Mesothelial cell of epicardium (in vitro differentiated cells): ENCODE measurements at places on chromosomes 11 and 22. TPM values are rescaled to one million over a fixed set of nuclear protein-coding genes. Genes with fewer than 3 reads are reported as not detected.
A peak's percentile ranks its signal among the peaks of the same experiment; 100 is the strongest.

The OR52I1 gene
- not detected in 3 replicates for total RNA-seq

The MMP7 gene
- total RNA-seq, result 0.20 TPM in 1 of 3 replicates, not detected in the others

The NCAM1 gene
- 137 to 141 TPM (median 139 TPM) in 3 replicates for total RNA-seq

The FHIP1B gene
- 46.6 to 47.0 TPM (median 46.7 TPM) in 3 replicates for total RNA-seq

The SLC22A9 gene
- total RNA-seq, result not detected in 3 replicates

DNA sequence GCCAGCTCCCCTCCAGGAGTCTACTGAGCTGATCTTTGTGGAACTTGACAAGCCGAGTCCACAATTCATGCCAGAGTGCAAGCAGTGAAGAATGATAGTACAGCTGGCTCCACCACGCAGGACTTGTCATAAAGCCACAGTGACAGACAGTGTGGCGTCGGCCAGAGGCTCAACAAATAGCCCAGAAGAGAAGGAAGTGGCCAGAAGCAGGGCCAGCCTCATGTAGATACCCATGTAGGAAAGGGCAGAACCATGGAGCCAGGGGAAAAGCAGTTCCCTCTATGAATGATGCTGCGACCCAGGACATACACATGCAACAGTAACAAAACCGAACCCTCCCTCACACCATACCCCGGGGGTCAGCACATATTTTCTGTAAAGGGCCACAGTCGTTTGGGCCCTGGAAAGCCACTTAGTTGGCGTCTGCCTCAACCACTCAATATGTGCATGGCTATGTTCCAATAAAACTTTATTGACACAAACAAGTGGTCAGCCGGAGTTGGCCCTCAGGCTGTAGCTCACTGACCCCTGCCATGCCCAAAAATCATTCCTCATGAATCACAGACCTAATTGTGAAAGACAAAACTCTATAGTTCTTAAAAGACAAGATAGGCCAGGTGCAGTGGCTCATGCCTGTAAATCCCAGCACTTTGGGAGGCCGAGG is 161.4 kb downstream of the BRD1 start:
- H3K27me3 ChIP-seq, result peaks cover 75% of the 10 kb centered on the region
- no peaks in the 10 kb centered on the region for H3K36me3 ChIP-seq
- no peak overlapping the region for H3K4me3 ChIP-seq
- H3K4me1 ChIP-seq, result peaks cover 4% of the 10 kb centered on the region
- peak; percentile 25 for DNase-seq

DNA sequence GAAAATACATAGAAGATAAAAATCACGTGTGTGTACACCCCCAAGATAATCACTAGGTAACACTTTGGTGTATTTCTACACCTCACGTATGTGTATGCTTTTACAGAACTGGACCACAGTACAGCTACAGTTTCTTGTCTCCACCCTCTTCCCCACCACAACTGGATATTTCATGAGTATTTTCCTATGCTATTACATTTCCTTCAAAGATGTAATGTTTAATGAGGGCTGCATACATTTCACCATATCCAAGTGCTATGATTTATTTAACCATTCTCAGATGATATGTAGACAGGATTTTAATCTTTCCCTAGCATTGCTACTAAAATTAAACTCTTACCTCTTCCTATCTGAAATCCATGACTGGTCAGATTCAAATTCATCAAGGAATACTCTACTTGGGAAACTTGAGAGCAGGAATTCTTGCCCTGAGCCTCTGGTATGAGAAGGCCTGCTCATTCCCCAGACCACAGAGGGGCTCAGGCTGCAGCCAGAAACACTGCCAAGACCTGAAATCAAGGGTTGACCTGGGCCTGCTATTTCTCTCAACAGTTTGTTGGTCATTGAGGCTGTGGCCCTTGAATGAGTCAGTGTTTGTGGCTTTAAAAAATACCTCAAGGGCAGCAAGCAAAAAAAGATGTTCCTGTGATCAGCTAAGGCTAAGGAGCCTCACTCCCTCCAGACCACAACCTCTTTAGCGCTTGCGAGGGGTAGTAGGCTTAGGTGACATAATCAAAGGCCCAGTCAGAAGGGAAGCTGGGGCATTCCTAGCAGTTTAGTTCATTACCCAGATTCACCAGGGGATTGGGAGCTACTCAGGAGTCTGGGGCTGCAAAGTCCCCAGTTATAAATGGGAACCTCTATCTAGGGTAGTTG is 55.5 kb downstream of the ABTB2 start:
- H3K27ac ChIP-seq, result peak overlapping the region; percentile 22
- H3K36me3 ChIP-seq, result no peaks in the 10 kb centered on the region
- no peaks in the 10 kb centered on the region for H3K27me3 ChIP-seq

GRCh38 chr22:37113757-37114156 is 4.2 kb upstream of the TMPRSS6 start:
- H3K4me1 ChIP-seq, result no peaks in the 10 kb centered on the region
- no peak overlapping the region for H3K4me3 ChIP-seq
- no peak for DNase-seq
- no peak overlapping the region for H3K27ac ChIP-seq
- H3K27me3 ChIP-seq, result peaks cover 3% of the 10 kb centered on the region

- DNase-seq, result no peak
- peak overlapping the region; percentile 34 for H3K27ac ChIP-seq
- peaks cover 17% of the 10 kb centered on the region for H3K36me3 ChIP-seq
- no peaks in the 10 kb centered on the region for H3K27me3 ChIP-seq
- no peak overlapping the region for H3K4me3 ChIP-seq
- H3K4me1 ChIP-seq, result peaks cover 2% of the 10 kb centered on the region
Observed at GRCh38 chr11:27339941-27340340, 23.1 kb downstream of the CCDC34 start.

GRCh38 chr11:35927682-35928081 is 16.2 kb upstream of the LDLRAD3 start:
- H3K27ac ChIP-seq, result no peak overlapping the region
- no peak for DNase-seq
- H3K4me3 ChIP-seq, result no peak overlapping the region
- peaks cover 1% of the 10 kb centered on the region for H3K27me3 ChIP-seq
- no peaks in the 10 kb centered on the region for H3K36me3 ChIP-seq

- no peaks in the 10 kb centered on the region for H3K36me3 ChIP-seq
- H3K27ac ChIP-seq, result no peak overlapping the region
- peaks cover 7% of the 10 kb centered on the region for H3K27me3 ChIP-seq
- no peak overlapping the region for H3K4me3 ChIP-seq
- no peak for DNase-seq
- H3K4me1 ChIP-seq, result peaks cover 8% of the 10 kb centered on the region
Observed at GRCh38 chr11:116162886-116163230, 609.9 kb downstream of the BUD13 start.

DNA sequence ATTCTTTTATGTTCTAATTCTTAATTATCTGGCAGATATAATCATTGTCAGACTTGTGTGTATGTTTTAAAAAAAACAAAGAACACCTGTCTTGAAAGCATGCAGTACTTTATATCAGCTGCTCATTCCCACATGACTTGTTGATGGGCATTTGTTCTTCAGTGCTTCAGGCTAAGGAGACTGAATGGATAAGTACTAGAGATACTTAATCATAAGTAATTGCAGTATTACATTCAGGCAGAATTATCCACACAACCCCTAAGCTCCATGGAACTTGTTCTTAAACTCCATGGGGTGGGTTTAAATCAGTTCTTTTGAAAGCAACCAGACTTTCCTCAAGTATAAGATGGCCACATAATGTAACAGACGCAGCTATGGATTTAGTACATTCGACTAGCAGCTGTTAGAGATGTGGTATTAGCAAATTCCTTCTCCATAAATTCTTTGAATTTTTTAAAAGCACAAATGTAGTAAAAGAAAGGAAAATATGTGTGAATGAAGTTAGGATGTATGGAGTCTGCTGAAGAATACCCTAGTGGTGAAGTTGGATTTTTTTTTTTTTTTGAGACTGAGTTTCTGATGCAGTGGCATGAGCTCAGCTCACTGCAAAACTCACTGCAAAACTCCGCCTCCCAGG is 3.0 kb downstream of the JAM3 start:
- no peak overlapping the region for H3K4me3 ChIP-seq
- H3K27me3 ChIP-seq, result peaks cover 26% of the 10 kb centered on the region
- peaks cover 14% of the 10 kb centered on the region for H3K4me1 ChIP-seq
- no peaks in the 10 kb centered on the region for H3K36me3 ChIP-seq
- H3K27ac ChIP-seq, result no peak overlapping the region
- DNase-seq, result no peak

DNA sequence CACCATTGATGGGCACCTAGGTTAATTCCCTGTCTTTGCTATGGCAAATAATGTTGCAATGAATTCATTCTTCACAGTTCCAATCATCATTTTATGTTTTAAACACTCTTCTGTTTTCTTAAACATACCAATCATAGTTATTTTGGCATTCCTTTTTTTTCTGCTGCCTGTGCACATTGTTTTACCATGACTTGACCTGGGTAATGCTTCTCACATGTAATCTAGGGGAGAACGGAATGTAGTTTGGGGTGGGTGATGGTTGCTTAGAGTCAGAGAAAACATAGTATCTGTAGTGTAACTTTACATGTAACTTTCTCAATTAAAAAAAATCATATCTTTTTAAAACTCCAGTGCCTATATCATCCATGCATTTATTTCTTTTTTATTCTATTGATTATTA is 1945.3 kb upstream of the RAG2 start:
- DNase-seq, result no peak
- H3K27me3 ChIP-seq, result no peaks in the 10 kb centered on the region
- no peak overlapping the region for H3K27ac ChIP-seq
- no peaks in the 10 kb centered on the region for H3K36me3 ChIP-seq
- H3K4me3 ChIP-seq, result no peak overlapping the region

DNA sequence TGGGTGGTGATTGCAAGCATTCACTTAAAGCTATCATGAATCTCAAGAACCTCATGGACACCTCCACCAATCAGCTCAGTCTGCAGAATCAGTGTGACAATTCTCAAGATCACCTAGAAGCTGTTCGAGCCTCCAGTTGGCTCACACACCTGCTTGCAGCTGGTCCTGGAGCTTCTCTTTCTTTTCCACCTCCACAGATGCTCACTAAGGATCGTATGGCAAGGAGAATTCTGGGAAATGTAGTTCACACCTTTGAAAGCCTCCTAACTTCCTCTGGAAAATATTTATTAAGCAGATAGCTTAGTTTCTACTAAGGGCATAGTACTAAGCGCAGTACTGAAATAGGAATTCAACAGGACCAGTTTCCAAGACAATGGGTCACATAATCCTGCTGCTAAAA is 26.2 kb downstream of the FSHB start:
- H3K27ac ChIP-seq, result no peak overlapping the region
- peaks cover 4% of the 10 kb centered on the region for H3K4me1 ChIP-seq
- DNase-seq, result no peak
- no peak overlapping the region for H3K4me3 ChIP-seq
- no peaks in the 10 kb centered on the region for H3K36me3 ChIP-seq

GRCh38 chr11:12091956-12092558 is 18.3 kb upstream of the MICAL2 start:
- DNase-seq, result no peak
- H3K36me3 ChIP-seq, result no peaks in the 10 kb centered on the region
- no peaks in the 10 kb centered on the region for H3K27me3 ChIP-seq
- H3K4me1 ChIP-seq, result no peaks in the 10 kb centered on the region
- H3K4me3 ChIP-seq, result no peak overlapping the region
- H3K27ac ChIP-seq, result no peak overlapping the region

DNA sequence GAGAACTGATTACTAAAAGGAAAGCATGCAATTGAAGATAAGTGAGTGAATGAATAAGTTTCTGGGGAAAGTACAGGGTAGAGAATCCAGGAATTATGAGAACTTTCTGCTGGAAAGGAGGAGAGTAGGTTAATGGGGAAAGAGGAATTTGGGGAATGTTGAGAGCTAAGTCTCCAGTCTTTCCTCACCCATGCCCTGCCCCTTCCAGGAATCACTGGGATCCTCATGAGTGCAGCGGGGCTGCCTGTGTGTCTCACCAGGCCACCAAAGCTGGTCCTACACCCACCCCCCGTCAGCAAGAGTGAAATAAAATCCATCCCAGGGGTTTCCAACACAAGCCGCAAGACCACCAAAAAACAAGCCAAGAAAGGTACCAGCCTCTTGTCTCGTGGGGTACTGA is 17.0 kb downstream of the DTX4 start:
- H3K27ac ChIP-seq, result peak overlapping the region; percentile 35
- no peak for DNase-seq
- no peak overlapping the region for H3K4me3 ChIP-seq
- H3K36me3 ChIP-seq, result peaks cover 35% of the 10 kb centered on the region

- no peaks in the 10 kb centered on the region for H3K4me1 ChIP-seq
- no peaks in the 10 kb centered on the region for H3K36me3 ChIP-seq
- no peak overlapping the region for H3K27ac ChIP-seq
- H3K27me3 ChIP-seq, result peaks cover 14% of the 10 kb centered on the region
- no peak overlapping the region for H3K4me3 ChIP-seq
- DNase-seq, result no peak
Observed at GRCh38 chr11:41058138-41058537, 401.3 kb downstream of the LRRC4C start.

- H3K36me3 ChIP-seq, result peaks cover 18% of the 10 kb centered on the region
- no peak overlapping the region for H3K4me3 ChIP-seq
- no peaks in the 10 kb centered on the region for H3K27me3 ChIP-seq
- no peaks in the 10 kb centered on the region for H3K4me1 ChIP-seq
- H3K27ac ChIP-seq, result no peak overlapping the region
- DNase-seq, result no peak
Observed at GRCh38 chr22:50446708-50447575, 27.9 kb downstream of the SBF1 start.

DNA sequence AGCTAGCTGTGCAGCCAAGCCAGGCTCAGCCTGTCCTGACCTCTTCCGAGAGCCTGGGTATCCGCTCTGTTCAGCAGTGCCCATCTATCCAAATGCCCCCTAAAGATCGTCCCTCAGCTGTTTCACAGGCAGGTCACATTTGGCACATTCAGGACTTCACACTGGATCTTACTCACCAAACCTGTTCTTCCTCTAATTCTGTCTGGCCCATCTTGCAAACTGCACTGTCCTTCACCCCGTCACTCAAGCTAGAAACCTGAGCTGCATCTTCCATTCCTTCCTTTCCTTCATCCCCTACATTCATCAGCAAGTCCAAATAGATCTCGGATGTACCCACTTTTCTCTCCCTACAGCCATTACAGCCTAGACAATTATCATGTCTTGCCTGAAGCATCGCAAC is 60.7 kb upstream of the CSNK2A3 start:
- H3K27me3 ChIP-seq, result no peaks in the 10 kb centered on the region
- H3K36me3 ChIP-seq, result no peaks in the 10 kb centered on the region
- no peak overlapping the region for H3K4me3 ChIP-seq
- DNase-seq, result no peak
- H3K4me1 ChIP-seq, result peaks cover 38% of the 10 kb centered on the region

GRCh38 chr11:100575860-100576717 is 111.0 kb upstream of the ARHGAP42 start:
- peaks cover 1% of the 10 kb centered on the region for H3K27me3 ChIP-seq
- DNase-seq, result no peak
- H3K4me1 ChIP-seq, result peaks cover 2% of the 10 kb centered on the region

- no peak overlapping the region for H3K4me3 ChIP-seq
- H3K27me3 ChIP-seq, result no peaks in the 10 kb centered on the region
- H3K27ac ChIP-seq, result peak overlapping the region; percentile 72
- peaks cover 59% of the 10 kb centered on the region for H3K36me3 ChIP-seq
- peaks cover 31% of the 10 kb centered on the region for H3K4me1 ChIP-seq
- DNase-seq, result no peak
Observed at GRCh38 chr11:88292171-88292843, 45.2 kb downstream of the CTSC start.

GRCh38 chr22:37283393-37283937 is 1.2 kb downstream of the CYTH4 start:
- H3K27me3 ChIP-seq, result peaks cover 44% of the 10 kb centered on the region
- H3K27ac ChIP-seq, result no peak overlapping the region
- no peaks in the 10 kb centered on the region for H3K4me1 ChIP-seq
- no peak overlapping the region for H3K4me3 ChIP-seq
- DNase-seq, result no peak
